Osteocyte (in vitro differentiated cells): ENCODE measurements at places on chromosomes 2 and 18.

DNA sequence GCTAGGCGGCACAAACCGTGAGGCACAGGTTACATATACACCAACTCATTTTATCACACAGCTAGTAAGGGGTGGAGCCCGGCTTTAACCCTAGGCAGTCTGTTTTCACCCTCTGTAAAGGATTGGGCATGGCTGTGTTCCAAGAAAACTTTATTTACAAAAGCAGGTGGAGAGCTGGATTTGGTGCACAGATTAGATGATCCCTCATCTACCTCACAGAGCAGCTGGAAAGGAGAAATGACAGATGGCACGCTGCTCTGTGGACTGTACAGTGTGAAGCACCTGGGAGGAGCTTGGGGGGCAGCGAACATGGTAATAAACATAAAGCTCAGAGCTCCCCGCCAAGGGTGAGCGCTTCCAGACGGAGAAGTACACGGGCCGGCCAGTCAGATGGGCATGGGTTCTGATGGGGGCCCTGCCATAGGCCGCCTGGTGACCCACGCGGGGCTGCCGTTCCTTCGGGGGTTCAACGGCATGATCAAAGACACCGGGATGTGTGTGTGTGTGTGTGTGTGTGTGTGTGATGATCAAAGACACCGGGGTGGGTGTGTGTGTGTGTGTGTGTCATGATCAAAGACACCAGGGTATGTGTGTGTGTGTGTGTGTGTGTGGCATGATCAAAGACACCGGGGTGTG is 862 bp upstream of the TMEM177 start:
- DNase-seq, result no peak

- DNase-seq, result no peak
These were observed 271.8 kb downstream of the NEDD4L start for GRCh38 chr18:58315739-58316215.

DNA sequence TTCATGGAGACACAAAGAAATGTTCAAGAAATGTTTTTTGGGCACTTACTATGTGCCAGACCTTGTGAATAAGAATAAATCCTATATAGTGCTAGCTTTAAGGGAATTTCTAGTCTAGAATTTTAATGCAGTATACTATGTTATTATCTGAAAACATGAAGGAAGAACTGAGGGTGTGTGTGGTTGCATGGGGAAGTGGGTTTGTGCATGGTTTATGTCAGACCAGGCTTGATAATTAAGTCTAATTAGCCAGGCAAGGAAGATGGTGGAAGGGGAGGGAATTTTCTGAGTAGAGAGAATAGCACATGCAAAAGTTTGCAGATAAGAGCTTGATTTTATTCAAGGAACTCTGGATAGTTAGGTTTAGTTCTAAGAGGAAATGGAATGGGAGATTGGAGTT is 6.5 kb downstream of the RBBP8 start:
- DNase-seq, result no peak

- no peak for DNase-seq
These were observed 162.2 kb downstream of the BABAM2 start for GRCh38 chr2:28052691-28053090.

- DNase-seq, result no peak
These were observed 74.4 kb downstream of the SH3RF3 start for GRCh38 chr2:109203246-109204011.

GRCh38 chr2:74427551-74427950 is 6.0 kb downstream of the WDR54 start:
- no peak for DNase-seq

- DNase-seq, result peak; percentile 38
These were observed 101.5 kb upstream of the HS6ST1 start for GRCh38 chr2:128420131-128420530.

- DNase-seq, result no peak
These were observed 119.0 kb downstream of the RPIA start for GRCh38 chr2:88810488-88810887.

GRCh38 chr2:44579837-44580230 is 218.1 kb downstream of the CAMKMT start:
- DNase-seq, result no peak

DNA sequence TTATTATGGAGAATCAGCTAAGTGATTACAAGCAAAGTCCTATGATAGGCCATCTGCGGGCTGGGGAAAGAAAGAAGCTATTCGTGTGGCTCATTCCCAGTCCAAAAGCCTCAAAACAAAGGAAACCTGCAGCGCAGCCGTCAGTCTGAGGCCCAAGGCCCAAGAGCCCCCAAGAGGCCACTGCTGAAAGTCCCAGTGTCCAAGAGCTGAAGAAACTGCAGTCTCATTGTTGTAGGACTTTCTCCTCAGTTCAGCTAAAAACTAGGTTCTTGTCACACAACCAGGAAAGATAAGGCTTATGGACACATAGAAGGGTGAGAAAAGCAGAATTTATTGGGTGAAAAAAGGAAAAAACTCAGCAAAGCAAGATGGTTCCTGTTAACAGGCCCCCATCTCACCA is 143.2 kb downstream of the RHBDD1 start:
- no peak for DNase-seq

- no peak for DNase-seq
These were observed 111.8 kb upstream of the ASB18 start for GRCh38 chr2:236375973-236376476.

GRCh38 chr18:41992066-41992465 is 37.0 kb downstream of the PIK3C3 start:
- DNase-seq, result no peak

- no peak for DNase-seq
These were observed 49.4 kb downstream of the CCDC102B start for GRCh38 chr18:68847219-68847837.

DNA sequence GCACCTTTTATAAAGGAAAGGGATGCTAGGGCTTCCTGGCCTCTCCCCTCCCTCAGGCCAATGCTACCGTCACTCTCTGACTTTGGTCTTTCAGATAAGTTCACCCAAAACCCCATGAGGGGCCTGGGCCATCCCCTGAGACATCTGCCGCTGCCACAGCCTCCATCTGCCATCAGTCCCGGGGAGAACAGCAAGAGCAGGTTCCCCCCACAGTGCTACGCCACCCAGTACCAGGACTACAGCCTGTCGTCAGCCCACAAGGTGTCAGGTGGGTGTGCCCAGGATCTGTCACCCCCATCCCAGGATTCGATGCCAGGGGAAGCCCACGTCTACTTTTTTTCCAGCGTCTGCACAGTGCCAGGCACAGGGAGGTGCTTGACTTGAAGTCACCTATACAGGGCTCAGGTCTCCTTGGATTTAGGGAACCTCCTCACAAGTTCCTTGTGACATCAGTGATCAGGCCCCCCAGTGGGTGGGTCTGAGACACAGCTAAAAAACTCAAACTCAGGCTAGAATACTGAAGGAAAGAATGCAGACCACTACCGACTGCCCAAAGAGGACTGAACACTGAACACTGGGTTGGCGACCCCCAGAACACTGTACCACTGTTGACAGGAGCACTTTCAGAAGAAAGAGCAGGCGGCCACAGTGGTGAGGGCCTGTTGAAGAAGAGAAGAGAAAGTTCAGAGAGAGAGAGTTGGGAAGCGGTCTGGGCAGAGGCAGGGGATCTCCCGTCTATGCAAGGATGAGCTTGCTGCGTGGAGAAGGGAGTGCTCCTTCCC is 85.3 kb downstream of the EPAS1 start:
- DNase-seq, result peak; percentile 72

- DNase-seq, result no peak
These were observed 13.7 kb downstream of the TRAPPC8 start for GRCh38 chr18:31929273-31929672.

DNA sequence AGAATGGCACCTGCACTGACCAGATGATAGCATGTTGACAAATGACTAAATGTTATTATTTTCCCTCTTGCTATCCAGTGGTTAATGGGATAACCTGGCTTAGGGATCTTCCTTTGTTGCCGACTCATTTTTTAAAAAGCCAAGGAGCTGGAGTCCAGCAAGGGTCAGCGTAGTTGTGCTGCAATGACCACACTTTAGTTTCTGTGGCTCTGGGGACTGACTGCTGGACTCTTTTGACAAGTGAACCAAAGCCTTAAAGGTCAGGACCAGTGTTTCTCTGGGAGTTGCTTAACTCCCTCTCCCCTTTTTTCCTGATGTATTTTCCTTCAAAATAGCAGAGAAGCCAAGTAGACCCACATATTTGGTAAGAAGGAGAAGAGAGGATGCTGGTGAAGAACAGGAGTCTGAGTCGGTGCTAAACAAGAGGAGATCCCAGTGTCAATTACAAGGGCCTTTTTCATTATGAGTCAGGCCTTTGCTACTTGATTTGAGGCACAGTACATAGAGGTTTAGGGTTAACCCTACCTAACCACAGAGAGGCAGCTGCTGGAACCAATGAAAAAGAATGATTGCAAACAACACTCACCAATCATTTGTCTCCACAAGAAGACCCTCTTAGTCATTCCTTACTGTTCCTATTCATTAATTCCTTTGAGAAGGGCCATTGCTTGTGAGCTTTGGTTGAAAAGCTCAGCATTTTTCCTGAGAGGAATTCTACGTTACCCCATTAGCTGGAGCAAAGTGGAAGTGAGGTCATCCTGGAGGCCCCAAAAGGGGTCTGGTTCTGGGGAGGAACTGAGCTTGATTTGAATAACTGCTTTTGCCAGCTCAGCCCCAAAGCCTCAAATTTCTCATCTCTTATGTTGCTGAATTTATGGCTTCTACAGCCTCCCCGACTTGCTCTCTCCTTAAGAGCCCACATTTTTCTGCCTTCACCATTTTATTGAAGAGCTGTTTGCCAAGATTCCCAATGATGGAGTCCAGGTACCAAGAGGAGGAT is 137.6 kb upstream of the HNMT start:
- DNase-seq, result no peak

DNA sequence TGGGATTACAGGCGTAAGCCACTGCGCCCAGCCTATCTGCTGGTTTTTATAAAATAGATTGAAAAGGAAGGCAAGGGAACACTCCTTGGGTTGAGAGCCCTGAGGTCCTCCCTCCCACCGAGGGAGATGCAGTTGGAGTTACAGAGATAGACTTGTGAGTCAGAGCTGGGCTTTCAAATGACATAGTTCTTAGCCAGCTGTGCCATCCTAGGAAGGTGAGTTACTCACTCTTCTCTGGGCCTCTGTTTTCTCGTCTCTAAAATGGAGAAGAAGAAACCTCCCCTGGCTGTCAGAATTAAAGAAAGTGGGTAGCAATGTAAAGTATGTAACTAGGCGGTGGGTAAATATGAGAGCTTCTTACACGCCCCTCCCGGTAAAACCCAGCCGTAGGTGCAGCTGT is 2.4 kb downstream of the LRRFIP1 start:
- no peak for DNase-seq

DNA sequence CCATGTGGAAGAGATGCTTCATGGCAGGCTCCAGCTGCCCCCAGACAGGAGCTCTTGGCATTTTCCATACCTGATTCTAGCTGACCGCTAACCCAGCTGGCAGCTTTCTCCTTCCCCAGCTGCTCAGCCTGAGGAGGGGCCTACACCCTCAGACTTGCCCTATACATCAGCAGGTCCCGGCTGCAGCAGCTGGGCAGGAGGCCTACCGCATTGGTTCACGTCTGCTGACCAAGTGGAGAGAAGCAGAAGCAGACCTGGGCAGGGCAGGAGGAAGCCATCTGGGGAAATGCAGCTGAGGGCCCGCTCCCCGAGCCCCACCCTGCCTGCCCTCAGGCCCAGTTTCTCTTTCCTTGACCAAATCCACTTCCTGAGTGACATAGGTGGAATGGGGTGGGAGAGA is 50.7 kb downstream of the LBH start:
- DNase-seq, result no peak

- no peak for DNase-seq
These were observed 148.6 kb upstream of the ZNF804A start for GRCh38 chr2:184449760-184450159.

DNA sequence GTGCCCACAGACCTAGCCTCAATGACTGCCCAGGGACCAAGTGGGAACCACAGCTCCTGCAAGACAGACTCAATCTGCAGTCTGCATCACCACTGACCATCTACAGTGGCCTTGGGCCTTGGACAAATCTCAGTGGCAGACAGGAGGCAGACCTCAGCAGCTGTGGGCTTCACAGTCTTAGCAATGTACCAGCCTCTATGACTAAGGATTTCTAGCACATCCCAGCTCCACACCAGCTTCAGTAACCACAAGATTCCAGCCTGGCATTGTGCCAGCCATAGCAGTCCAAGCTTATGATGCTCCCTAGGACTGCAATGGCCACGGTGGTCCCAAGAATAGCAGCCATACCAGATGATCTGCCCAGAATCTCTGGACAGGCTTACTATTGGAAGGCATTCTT is 19.6 kb upstream of the WDR75 start:
- no peak for DNase-seq

GRCh38 chr18:4755848-4756247 is 300.7 kb upstream of the DLGAP1 start:
- no peak for DNase-seq

GRCh38 chr2:104752504-104752903 is 101.4 kb upstream of the POU3F3 start:
- no peak for DNase-seq

GRCh38 chr2:232242316-232242715 is 136.2 kb upstream of the ALPP start:
- DNase-seq, result peak; percentile 64

- no peak for DNase-seq
These were observed 1.9 kb upstream of the NABP1 start for GRCh38 chr2:191675807-191676721.

- no peak for DNase-seq
These were observed 149.2 kb downstream of the UXS1 start for GRCh38 chr2:106044859-106045258.

- no peak for DNase-seq
These were observed 366.6 kb downstream of the FSIP2 start for GRCh38 chr2:186105016-186105724.

DNA sequence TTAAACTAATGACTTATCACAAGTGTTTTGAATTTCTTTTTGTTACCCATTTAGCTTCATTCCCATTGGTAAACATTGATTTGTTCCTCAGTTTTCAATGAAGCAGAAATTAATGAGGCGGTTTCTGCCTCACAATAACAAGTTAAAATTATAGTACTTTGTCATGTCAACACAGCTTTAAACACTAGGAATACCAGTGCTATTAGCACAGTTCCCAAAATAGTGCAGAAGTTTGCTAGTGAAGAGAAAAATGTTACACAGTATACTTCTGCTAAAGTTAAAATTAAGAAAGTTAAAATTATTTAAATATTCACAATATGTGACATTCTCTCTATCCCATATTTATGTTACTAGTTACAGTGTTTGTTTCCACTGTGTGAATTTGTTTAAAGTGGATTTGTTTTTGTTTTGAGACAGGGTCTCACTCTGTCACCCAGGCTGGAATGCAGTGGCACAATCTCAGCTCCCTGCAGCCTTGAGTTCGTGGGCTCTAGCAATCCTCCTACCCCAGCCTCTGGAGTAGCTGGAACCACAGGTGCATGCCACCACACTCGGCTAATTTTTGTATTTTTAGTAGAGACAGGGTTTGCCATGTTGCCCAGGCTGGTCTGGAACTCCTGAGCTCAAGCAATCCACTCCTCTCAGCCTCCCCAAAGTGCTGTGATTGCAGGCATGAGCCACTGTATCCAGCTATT is 3.8 kb upstream of the CHN1 start:
- no peak for DNase-seq

GRCh38 chr2:72603481-72603880 is 222.4 kb downstream of the EXOC6B start:
- no peak for DNase-seq

DNA sequence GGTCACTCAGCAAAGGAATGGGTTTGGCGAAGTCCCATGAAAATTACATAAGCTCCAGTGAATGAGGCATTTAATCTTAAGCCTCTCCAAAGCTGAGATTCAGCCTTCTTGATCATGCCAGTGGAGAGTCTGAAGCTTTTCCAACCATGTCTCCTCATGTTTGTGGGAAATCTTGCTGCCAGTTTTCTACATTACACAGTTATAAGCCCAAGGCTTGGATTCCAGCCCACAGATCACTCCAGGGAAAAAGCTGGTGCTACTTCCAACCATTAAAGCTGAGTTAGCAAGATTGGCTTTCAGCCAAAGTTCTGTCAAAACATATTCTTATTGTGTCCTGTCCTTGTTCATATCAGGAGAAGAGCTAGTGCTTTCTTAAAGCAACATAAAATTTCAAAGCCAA is 293.8 kb downstream of the LRRTM4 start:
- no peak for DNase-seq
